ENCODE measurements at places on chromosomes 5 and 9.

DNA sequence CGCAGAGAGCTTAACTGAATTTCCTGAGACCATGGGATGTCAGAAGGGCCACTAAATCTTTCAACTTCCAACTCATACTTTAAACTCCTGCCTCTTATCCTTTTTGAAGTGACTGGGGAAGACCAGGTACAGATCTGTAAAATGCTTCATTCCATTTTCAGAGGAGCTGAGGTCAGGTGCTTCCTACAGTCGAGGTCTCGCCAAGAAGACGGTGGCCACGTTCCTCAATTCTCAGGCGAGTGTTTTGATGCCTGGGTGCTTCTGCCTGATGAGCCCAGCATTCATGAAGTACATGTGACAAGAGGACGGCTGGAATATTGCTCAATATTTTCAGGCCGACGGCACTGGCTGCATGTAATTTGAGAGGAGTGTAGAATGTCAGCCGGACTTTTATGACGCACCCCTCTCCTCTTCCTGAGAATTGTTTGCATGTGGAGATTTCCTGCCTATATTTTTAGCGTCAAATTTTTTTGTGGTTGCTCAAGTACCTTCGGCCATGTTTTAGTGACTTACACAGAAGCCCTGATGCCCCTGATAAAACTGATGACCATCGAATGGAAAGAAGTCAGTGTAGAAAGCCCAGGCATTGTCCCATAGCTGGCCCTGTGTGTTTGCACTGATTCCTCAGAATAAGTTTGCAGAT is 38.8 kb upstream of the GLRX start:
- DNase-seq = no peak

- no peak for DNase-seq
These were observed 81.9 kb downstream of the EBF1 start for GRCh38 chr5:159017786-159018185.

DNA sequence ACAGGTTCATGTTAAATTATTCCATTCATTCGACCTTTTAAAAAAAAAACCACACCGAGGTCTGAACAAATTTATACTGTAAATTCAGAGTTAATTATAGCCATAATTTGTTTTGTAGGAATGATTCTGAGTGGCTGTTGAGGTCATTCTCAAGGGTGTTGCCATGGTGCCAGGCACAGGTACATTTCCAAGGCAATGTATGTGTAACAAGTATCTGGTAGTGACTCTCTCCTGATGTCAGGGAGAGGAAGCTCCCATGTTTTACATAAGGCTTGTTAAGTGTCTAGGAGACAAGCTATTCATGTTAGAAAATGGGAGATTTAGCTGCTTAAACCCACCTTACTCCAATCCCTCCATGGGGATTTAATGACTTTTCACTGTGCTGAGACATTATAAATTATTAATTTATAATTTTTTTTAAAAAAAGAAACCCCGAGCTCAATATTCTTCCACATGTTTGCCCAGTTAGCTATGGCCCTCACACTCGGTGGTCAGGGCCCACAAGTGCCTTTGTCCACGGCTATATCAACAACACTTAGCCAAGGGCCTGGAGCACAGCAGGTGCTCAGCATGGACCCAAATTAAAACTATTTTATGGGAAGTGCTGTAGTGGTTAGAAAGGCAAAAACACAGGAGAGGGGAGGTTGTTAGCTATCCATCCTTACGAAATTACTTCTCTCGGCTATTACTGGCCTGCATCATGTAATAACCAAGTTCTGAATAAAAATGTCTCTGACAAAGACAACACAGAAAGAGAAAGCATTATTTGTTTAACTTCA is 154.6 kb upstream of the GNA14 start:
- no peak for DNase-seq

- DNase-seq = no peak
These were observed 108.9 kb downstream of the GDNF start for GRCh38 chr5:37730896-37731455.

DNA sequence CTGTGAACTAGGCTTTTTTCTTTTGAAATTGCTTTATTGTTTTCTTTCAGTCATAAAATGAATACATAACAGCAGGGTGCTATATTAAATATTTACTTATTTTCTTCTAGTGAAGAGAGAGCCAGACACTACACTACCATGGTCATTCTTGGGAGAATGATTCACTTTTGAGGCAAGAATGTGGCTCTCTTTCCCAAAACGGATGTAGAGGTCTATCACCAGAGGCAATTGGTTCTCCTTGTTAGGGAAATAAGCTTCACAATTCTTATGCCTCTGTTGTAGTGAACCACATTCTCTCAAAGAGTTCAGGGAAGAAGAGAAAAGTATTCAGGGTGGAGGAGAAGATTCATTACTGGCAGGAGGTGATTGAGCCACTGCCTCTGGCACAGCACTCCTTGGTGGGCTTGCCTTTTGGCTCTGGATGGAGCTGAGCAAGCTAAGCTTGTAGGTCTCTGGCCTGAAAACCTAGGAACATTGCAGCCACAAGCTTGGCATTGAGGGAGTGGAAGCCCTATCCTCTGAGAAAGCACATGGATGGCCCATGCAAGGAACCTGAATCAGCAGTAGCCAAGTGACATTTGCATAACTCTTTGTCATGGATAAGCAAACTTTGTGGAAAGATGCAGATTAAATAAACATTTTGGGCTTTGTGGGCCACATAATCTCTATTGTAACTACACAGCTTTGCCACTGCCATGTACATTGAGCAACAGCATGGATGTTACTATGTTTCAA is 179.0 kb upstream of the TNC start:
- DNase-seq = no peak

- DNase-seq = peak; percentile 54
These were observed 31.4 kb upstream of the BRD3 start for GRCh38 chr9:134099123-134099761.

- DNase-seq = no peak
These were observed 696.2 kb upstream of the COX7C start for GRCh38 chr5:85921590-85921989.

GRCh38 chr5:133698646-133699526 is 86.5 kb upstream of the FSTL4 start:
- no peak for DNase-seq

DNA sequence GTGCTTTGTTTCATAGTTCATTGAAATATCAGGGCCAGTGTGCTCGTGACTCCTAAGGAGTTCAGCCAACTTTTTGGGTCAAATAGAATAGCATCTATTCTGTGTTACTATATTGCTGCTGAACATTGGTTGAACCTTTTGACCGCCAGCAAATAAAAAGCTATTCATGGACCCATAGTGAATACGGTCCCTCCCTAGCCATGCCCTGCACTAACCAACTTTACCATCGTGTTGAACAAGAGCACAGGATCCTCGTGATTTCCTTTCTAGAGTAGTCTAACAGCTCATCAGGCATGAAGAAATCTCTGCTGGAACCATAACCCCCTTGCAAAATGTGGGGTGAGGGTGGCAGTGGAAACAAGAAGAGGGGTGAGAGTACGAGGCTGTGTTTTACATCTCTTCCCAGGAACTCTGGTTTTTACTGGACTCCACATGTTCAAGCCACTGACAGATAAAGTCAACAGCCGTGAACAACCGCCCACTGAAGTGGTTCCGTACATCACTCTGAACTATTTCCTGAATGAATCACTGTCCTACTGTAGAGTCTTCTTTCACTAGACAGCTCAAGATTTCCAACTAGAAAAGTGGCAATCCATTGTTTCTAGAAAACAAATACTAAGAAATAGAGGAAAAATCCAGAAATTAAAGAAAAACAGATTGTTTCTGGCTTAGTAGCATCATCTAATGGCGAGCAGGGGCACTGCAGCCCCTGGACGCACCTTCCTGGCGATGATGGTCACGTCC is 70.1 kb upstream of the SPATA31E1 start:
- DNase-seq = no peak

DNA sequence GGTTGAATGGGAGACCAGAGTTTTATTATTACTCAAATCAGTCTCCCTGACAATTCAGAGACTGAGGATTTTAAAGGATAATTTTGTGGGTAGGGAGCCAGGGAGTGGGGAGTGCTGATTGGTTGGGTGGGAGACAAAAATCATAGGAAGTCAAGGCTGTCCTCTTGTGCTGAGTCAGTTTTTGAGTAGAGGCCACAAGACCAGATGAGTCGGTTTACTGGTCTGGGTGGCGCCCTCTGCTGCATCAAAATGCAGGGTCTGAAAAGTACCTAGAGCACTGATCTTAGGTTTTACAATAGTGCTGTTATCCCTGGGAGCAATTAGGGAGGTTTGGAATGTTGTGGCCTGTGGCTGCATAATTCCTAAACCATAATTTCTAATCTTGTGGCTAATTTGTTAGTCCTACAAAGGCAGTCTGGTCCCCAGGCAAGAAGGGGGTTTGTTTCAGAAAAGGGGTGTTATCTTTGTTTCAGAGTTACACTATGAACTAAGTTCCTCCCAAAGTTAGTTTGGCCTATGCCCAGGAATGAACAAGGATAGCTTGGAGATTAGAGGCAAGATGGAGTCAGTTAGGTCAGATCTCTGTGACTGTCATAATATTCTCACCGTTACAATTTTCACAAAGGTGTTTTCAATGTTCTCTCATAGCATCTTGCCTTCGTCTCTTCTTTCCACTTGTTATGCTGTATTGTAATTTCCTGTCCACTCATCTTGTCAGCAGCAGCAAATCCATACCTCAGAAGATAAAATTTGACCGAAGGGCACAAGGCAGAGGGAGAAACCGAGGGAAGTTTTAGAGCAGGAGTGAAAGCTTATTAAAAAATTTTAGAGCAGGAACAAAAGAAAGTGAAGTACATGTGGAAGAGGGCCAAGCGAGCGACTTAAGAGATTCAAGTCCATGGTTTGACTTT is 59.2 kb upstream of the CLINT1 start:
- DNase-seq = peak; percentile 17

GRCh38 chr5:28234356-28234968 is 1196.1 kb upstream of the CDH9 start:
- no peak for DNase-seq

DNA sequence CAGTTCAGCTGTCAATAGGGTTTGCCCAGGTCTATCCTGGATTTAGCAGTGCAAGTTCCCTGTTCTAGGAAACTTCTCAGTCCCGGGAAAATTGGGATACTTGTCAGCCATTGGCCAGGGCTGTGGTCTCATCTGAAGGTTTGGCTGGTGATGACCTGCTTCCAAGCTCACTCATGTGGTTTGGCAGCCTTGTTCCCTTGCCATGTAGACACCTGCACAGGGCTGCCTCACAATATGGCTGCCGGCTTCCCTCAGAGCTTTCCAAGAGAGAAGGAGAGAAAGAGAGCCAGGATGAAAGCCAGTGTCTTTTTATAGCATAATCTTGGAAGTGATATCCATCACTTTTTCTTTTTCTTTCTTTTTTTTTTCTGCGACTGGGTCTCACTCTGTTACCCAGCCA is 37.7 kb upstream of the HMCN2 start:
- no peak for DNase-seq

- DNase-seq = no peak
These were observed 724 bp upstream of the LYSMD3 start for GRCh38 chr5:90529939-90530677.

DNA sequence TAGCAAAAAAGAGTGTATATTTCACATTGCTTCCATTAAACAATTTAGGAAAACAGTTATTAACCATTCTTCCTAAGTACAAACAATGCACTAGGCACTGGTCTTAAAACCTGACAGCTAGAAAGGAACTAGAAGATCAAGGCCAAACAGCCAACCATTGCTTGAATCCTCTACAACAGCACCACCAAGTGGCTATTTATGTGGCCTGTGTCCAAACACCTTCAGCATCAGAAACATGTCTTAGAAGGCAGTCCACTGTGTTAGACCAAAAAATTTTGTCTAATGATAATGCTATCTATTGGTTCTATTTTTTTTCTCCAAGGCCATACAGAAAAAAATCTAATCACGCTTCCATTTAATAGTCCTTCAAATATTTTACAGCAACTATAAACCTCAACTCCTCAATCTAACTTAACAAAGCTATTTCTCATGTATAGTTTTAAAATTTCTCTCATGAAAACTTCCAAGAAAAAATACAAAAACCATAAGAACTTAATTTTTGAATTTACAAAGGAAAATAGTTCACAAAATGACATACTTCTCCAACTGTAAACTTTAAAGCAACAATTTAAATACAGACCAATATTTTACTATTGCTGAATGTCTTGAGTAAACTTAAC is 36.1 kb downstream of the CAAP1 start:
- peak; percentile 47 for DNase-seq

DNA sequence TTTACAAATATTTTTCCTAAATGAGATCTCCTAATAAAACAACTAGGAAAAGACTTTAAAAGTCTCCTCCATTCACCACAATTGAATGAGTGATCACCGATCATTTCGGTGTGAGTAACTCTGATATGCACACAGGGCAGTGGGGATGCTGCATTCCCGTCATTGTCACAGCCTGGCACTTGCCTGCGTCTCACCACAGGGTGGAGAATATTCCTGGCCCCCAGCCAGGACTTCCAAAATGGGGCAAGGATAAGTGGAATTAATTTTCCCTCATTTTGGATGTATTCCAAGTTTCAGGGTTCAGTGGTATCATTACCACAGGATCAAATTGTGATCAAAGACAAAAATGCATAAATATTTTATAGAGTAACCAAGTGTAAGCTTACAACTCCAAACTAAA is 107.1 kb downstream of the CTNND2 start:
- DNase-seq = no peak

DNA sequence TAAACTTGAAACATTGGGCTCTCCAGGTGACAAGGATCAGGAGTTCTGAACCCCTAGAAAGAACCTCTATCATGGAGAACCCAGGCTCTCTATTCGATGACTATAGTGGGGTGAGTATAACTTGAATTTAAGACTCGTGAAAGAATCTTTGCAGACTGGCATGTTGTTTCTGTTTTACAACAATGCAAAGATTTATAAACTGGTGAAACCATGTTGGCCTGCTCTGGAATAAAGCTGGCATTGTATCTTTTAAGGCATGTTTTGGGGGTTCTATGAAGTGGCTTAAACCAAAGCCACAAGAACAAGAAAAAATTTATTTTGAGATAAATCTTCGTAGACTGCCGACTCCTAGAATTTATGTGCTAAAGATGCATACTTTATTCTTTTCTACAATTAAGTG is 9.8 kb upstream of the GDNF start:
- no peak for DNase-seq

DNA sequence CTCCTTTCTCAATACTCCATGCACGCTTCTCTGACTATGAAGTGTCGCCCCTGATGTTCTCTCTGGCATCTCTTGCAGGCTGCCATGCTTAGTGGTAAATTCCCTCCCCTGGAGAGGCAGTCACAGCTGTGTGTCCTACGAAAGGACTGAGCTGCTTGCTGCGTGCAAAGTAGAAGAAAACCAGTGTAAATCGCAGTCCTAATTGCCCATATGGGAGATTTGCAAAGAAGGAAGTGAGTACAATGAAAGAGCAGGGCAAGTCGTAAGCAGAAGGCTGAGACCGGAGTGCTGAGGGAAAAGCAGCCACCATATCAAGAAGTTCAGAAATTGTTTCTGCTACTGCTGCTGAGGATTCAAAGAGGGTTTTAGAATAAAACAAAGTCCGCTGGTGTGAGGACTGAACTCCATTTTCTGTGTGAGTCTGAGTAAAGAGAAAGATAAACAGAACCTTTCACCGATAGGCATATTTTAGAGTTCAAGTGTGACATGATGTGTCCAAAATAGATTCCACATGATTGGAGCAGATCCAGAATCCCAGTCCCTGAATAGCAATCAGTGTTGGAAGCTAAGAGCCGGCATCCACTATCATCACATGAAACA is 507.8 kb upstream of the MPDZ start:
- DNase-seq = no peak

Data from T-helper 1 cell (primary cell).